ENCODE measurements at places on chromosomes 5 and 9. TPM values are rescaled to one million over a fixed set of nuclear protein-coding genes. Genes with fewer than 3 reads are reported as not detected.

The TNFSF8 gene
- polyA plus RNA-seq, result 1.3 TPM

The PTGER4 gene
- 8.7 TPM for polyA plus RNA-seq

The ZNF79 gene
- polyA plus RNA-seq, result 15.9 TPM

The COL27A1 gene
- polyA plus RNA-seq, result 9.3 TPM

The ANKRD20A1 gene
- polyA plus RNA-seq, result 5.4 TPM

The CAMK4 gene
- 76.9 TPM for polyA plus RNA-seq

The HK3 gene
- polyA plus RNA-seq, result 10.9 TPM

The CDX1 gene
- 3.4 TPM for polyA plus RNA-seq

The ASPN gene
- 5.0 TPM for polyA plus RNA-seq

The ANKRD34B gene
- polyA plus RNA-seq, result 0.34 TPM

The SLC36A2 gene
- 1.5 TPM for polyA plus RNA-seq

The LHX6 gene
- 8.8 TPM for polyA plus RNA-seq

The ABO gene
- 10.4 TPM for polyA plus RNA-seq

The ITGA2 gene
- polyA plus RNA-seq, result 0.90 TPM
